ENCODE measurements at places on chromosomes 3 and 15.

GRCh38 chr3:141328286-141329166 lies 39.8 kb upstream of the ZBTB38 start:
- no peak overlapping the region for H3K27ac ChIP-seq
- H3K4me1 ChIP-seq: peaks cover 10% of the 10 kb centered on the region
- no peaks in the 10 kb centered on the region for H3K36me3 ChIP-seq
- DNase-seq: no peak

- peak; percentile 53 for DNase-seq
- no peaks in the 10 kb centered on the region for H3K27me3 ChIP-seq
- no peaks in the 10 kb centered on the region for H3K36me3 ChIP-seq
- no peak overlapping the region for H3K4me3 ChIP-seq
- H3K27ac ChIP-seq: no peak overlapping the region
- peaks cover 29% of the 10 kb centered on the region for H3K4me1 ChIP-seq
Measured at GRCh38 chr3:115077501-115078250, 69.4 kb downstream of the ZBTB20 start.

GRCh38 chr15:65409036-65409631 lies 13.6 kb downstream of the IGDCC4 start:
- H3K4me1 ChIP-seq: no peaks in the 10 kb centered on the region
- no peak for DNase-seq
- peaks cover 31% of the 10 kb centered on the region for H3K27me3 ChIP-seq
- H3K36me3 ChIP-seq: no peaks in the 10 kb centered on the region
- no peak overlapping the region for H3K4me3 ChIP-seq
- no peak overlapping the region for H3K27ac ChIP-seq

- no peak for DNase-seq
- H3K27me3 ChIP-seq: no peaks in the 10 kb centered on the region
- H3K4me3 ChIP-seq: no peak overlapping the region
- no peaks in the 10 kb centered on the region for H3K4me1 ChIP-seq
- peaks cover 21% of the 10 kb centered on the region for H3K36me3 ChIP-seq
Measured at GRCh38 chr3:124431331-124431994, 298.8 kb upstream of the UMPS start.

DNA sequence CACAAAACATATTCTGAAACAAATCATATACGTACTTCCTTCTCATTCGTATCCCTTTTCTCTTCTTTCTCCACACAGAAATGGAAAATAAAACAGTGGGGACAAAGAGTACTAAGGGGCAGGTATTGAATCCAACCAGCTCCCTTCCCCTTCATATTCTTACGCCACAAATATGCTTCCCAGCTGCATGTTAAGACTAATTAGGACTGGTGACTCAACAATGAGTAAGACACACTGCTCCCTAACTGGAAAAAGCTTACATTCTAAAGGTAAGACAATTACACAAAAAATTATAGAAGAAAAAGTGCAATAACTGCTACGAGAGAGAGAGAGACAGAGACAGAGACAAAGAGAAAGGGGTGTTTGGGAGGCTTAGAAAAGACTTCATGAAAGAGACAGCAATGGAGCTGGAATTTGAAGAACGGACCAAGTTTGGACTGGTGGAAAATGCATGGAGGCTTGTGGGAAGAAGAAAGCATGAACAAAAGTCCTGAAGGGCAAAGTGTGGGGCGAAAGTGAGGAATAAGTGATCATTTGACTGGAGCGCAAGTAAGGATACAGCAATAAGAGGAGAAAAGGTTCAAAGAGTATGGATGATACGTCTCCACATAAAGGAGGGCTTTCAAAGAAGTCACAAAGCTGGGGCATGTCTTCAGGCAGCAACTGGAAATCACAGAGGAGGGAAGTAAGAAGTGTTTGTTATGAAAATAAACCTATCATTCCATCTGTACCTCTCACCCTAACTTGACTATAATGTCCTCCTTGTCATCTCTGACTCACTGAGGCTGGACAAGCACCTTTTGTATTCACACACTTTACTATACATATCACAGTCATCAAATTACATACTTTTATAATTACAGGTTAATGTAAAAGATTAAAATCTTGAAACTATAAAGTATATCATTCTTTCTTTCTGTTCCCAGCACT lies 49.2 kb downstream of the RYK start:
- DNase-seq: no peak
- H3K27me3 ChIP-seq: no peaks in the 10 kb centered on the region
- no peak overlapping the region for H3K27ac ChIP-seq
- H3K4me1 ChIP-seq: no peaks in the 10 kb centered on the region
- no peak overlapping the region for H3K4me3 ChIP-seq

GRCh38 chr15:85886309-85886811 lies 91.6 kb upstream of the KLHL25 start:
- peaks cover 19% of the 10 kb centered on the region for H3K27me3 ChIP-seq
- no peak overlapping the region for H3K27ac ChIP-seq
- no peak for DNase-seq
- no peak overlapping the region for H3K4me3 ChIP-seq

DNA sequence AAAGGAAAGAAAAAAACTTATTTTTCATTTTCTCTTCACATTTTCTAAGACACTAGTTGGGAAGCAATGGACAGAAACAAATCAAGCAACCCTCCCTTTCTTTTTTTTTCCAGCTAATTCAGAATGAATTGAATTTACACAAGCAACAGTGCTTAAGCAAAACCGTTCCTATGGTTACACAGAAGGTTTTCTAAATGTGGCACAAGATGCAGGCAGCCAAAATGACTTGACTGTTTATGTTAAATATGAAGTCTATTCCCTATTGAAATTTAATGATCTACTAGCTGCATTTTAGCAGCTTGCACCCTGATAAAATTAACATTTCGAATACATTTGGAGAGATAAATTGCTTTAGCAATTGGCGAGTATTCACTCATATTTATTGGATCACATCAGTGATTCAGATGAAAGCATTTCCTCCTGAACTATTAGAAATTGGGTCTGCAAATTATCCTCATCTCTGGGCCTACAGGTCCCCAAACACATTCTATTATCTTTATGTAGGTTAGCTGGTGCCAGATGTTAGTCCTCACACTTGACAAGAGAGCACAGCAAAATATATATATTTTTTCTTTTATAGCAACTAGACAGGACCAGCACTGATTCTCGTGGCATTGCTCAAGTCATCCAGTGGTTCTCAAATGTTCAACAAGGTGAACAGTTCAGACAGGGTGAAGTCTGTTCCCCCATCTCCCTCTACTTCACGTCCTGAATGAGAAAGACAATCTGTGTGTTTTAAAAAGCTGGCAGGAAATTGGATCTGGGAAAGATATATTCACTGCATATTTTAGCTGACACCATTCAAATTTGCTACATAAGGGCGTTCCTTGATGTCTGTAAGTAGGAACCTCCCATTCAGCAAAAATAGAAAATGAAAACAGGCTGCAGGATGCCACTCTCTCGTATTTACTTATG lies 463.6 kb upstream of the KCNMB2 start:
- H3K27ac ChIP-seq: no peak overlapping the region
- peak; percentile 76 for DNase-seq
- no peaks in the 10 kb centered on the region for H3K4me1 ChIP-seq
- H3K27me3 ChIP-seq: no peaks in the 10 kb centered on the region
- H3K4me3 ChIP-seq: no peak overlapping the region

- peaks cover 29% of the 10 kb centered on the region for H3K36me3 ChIP-seq
- no peak overlapping the region for H3K4me3 ChIP-seq
- H3K4me1 ChIP-seq: no peaks in the 10 kb centered on the region
Measured at GRCh38 chr3:171142985-171143384, 116.5 kb upstream of the SLC2A2 start.

DNA sequence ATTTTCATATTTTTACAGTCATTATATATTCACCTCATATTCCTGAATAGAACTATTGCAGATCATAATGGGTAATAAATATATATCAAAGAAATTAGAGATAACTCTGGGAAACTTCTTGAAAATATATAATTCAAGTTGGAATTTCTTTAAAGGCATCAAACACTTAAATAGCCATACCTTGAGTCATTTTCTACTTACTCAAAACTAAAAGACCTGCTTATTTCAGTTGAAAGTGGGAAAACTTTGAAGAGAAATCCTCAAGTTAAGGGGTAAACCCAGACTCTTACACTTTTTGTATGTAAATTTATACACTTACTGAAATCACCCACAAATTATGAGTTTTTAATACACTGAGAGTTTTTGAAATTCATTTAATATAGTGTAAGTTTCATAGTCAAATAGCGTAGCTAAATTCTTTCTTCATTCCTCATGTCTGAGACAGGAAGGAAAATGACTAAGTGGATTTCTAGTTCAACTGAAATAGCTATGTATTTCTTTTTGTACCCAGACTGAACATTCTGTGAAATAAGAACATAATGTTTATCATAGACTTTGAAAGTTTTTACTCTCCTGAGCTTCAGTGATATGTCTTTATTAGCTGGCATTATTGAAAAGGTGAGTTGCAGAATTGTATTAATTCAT lies 4.6 kb upstream of the ALCAM start:
- H3K4me1 ChIP-seq: peaks cover 21% of the 10 kb centered on the region
- no peaks in the 10 kb centered on the region for H3K27me3 ChIP-seq
- no peaks in the 10 kb centered on the region for H3K36me3 ChIP-seq
- H3K4me3 ChIP-seq: no peak overlapping the region
- DNase-seq: no peak

GRCh38 chr15:98698792-98699191 lies 50.5 kb downstream of the IGF1R start:
- no peaks in the 10 kb centered on the region for H3K36me3 ChIP-seq
- H3K27ac ChIP-seq: no peak overlapping the region
- H3K4me1 ChIP-seq: peaks cover 81% of the 10 kb centered on the region
- no peak for DNase-seq

DNA sequence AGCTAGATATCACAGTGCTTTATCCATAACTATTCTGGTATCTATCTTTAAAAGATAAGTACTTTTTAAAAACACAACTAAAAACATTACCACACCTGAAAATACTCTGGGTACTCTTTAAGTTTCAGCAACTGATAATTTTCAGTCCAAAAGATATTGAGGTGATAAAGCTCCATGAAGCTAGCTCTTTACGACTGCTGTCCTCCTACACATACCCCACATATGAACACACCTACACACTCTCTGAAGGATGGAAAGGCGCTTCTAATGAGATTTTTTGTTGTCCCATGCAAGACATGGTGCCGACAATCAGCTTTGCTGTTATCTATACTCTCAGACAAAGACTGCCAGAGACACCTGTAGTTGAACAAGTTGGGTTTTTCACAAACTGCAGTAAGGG lies 19.1 kb upstream of the TM4SF4 start:
- H3K27me3 ChIP-seq: no peaks in the 10 kb centered on the region
- H3K4me3 ChIP-seq: no peak overlapping the region
- no peaks in the 10 kb centered on the region for H3K36me3 ChIP-seq
- no peak for DNase-seq

DNA sequence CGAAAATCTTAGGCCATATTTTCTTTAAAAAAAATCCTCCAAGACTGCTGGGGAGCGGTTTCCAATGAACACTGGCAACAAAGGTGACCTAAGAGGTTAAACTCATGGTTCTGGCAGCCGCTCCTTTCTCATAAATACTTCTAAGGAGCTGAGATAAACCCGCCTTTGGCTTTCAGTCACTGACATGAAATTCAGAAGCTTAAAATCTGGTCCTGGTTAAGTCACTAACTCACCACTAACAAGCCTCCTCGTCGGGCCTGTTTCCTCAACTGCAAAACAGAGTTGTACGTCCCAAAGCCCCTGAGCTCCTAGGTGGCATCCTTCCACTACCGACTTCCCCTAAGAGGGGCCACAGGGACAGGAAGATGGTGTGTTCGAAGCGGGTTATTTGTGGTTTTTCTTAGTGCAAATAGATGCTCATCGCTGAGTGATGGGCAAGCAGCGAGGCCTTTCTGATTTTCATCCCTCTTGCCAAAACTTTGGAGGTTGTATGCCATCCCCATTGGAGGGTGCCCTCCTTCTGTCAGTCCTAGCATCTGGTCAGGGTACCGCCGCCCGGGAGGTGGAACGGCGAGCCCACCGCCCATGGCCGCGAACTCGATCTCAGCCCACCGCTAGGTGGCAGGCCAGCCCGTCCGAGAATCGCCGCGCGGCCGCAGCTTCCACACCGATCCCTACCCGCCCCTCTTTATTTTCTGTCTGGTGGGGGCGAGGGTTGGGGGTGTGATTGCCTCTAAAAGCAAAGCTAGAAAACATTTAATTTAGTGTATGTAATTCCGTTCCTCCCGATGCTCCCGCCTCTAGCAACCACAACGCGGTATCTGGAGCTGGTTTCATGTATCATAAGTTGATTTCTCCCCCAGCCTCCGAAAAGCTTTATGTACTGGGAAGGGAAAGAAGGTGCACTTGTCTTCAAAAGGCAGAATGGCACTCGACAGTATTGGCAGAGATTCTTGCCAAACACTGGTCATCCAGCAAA lies 4.6 kb downstream of the BCL6 start:
- DNase-seq: peak; percentile 69
- peaks cover 27% of the 10 kb centered on the region for H3K4me1 ChIP-seq
- no peaks in the 10 kb centered on the region for H3K27me3 ChIP-seq
- peak overlapping the region; percentile 99 for H3K27ac ChIP-seq
- no peaks in the 10 kb centered on the region for H3K36me3 ChIP-seq
- peak overlapping the region; percentile 63 for H3K4me3 ChIP-seq

- H3K36me3 ChIP-seq: no peaks in the 10 kb centered on the region
- no peaks in the 10 kb centered on the region for H3K4me1 ChIP-seq
- no peak overlapping the region for H3K27ac ChIP-seq
- H3K4me3 ChIP-seq: no peak overlapping the region
- H3K27me3 ChIP-seq: no peaks in the 10 kb centered on the region
- DNase-seq: no peak
Measured at GRCh38 chr15:73522011-73522410, 79.0 kb downstream of the REC114 start.

DNA sequence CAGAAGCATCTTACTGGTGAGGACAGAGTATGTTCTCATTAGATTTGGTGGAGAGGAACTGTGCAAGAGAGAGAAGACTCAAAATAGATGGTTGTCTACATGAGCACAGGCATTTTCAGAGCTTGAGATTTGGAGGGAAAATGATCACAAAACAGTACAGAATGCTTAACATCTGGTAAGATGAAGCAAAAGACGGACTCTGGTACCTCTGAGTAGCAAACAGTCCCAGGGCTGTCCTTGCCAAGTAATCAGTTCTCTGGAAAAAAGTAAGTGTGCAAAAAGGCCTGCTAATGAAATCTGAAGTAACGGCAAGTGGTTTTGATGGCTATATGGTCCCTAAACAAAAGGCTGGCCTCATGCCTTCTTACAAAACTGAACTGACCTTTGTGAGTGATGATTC lies 414.2 kb downstream of the CNTN4 start:
- H3K4me3 ChIP-seq: no peak overlapping the region
- H3K27me3 ChIP-seq: no peaks in the 10 kb centered on the region
- H3K36me3 ChIP-seq: no peaks in the 10 kb centered on the region
- DNase-seq: no peak

Measured in stomach (tissue), 19 donors.